ENCODE measurements at places on chromosomes 4 and X.

DNA sequence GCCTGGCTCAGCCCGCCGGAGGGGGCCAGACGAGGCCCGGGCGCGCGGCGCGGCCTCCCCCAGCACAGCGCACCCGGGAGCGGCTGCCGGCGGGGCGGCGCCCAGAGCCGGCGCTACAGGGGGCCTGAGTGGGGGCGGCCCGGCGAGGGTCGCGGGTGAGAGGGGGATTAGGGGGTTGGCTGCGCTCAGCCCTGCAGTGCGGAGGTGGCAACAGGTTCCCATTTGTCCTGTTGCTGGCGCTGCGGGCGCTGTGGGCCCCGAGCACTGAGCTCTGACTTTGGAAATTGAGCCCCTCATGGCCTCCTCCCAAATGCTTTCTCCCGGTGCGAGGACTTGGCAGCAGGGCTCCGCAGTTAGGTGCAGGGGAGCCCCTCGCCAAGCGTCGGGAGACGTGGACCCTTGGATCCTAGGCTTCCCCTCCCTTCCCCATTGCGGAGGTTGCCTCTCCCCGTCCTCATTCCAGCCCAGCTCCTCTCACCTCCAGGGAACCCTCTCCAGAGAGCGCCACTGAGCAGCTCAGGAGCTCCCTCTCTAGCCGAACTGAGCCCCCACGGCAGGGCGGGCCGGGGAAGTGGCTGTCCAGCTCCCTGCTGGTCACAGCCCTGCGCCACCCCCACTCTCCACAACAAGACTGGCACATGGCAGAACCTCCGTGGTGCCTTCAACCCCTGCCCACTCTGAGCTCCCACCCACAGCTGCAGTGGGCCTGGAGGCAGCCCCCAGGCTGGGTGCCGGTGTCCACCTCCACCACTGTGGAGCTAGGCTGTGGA lies 2.5 kb upstream of the DUSP9 start:
- no peak for DNase-seq

GRCh38 chrX:106875151-106875550 lies 28.0 kb downstream of the RIPPLY1 start:
- no peak for DNase-seq

DNA sequence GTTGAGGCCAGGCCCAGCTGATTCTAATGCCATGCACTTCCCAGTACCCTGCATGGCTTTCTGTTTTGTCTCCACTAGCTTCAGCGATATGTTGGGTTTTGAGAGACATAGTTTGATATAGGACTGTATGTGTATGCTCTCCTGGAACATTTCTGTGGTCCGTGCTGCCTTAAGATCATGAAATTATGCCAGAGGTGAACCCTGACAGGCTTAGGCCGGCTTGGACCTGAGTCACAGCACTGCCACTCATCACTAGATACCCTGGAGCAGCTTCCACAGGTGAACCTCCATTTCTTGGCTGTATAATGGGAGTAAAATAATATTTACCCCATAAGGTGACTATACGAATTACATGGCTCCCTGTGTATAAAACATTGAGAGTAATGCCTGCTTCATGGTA lies 6.4 kb downstream of the SGMS2 start:
- DNase-seq, result no peak

GRCh38 chr4:105386012-105386411 lies 87.8 kb downstream of the PPA2 start:
- DNase-seq, result no peak

- DNase-seq, result no peak
These were observed 9.9 kb downstream of the FHL1 start for GRCh38 chrX:136157187-136157586.

All from stimulated activated CD4-positive, alpha-beta T cell treated with anti-CD3 and anti-CD28 coated beads, TNF-alpha, amount 100 ng/mL, for 1 hour (primary cell).